ENCODE measurements at places on chromosomes 4 and X.

DNA sequence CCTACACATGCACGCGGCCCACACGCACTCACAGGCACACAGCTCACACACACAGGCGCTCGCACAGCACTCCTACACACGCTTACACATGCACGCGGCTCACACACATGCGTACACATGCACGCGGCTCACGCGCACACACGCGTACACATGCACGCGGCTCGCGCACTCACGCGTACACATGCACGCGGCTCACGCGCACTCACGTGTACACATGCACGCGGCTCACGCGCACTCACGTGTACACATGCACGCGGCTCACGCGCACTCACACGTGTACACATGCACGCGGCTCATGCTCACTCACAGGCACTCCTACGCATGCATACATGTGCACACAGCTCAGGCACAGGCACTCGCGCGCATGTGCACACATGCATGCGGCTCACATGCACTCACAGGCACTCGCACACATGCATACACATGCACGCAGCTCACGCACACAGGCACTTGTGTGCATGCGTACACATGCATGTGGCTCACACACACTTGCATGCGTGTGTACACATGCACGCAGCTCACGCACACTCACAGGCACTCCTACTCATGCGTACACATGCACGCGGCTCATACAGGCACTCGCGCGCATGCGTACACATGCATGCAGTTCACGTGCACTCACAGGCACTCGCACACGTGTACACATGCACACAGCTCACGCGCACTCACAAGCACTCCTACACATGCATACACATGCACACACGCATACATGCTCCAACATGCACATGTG lies 44.9 kb downstream of the GAK start:
- no peak for DNase-seq

DNA sequence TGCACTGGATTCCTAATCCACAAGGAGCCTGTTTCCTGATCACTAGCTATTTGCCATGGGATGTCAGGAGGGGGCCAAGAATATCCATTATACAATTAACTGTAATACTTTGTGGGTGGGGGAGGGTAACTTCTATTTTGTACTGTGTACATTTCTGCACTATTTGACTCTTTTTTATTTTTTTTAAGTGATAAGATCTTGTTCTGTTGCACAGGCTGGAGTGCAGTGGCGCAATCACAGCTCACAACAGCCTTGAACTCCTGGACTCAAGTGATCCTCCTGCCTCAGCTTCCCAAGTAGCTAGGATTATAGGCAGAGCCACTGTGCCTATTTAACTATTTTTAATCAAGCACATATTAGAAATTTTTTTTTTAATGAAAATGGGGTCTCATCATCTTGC lies 134.1 kb downstream of the ELOVL6 start:
- no peak for DNase-seq

GRCh38 chrX:41022566-41022965 lies 62.7 kb upstream of the USP9X start:
- DNase-seq: no peak

GRCh38 chr4:182918791-182919302 lies 1.7 kb upstream of the DCTD start:
- no peak for DNase-seq

DNA sequence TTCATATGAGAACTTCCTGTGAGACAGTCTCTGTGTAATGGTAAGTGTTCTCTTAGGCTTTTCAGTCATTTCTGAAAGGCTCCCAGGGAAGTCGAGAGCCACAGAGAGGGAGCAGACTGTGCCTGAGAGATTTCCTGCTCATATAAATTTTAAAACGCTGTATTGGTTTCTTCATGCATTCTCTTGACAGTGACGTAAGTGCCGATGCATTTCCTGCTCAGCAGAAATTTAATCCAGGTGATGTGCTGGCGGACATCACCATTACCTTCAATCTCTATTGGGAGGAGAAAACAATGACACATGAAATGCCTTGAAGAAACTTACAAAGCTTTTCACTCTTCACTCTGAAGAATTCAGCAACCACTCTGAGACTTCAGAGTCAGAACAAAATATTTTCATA lies 383.6 kb downstream of the BMPR1B start:
- DNase-seq: no peak

- DNase-seq: peak; percentile 23
Measured at GRCh38 chrX:17923546-17923945, 62.4 kb upstream of the RAI2 start.

- no peak for DNase-seq
Measured at GRCh38 chr4:79325864-79326328, at the start of gene NAA11. TSS of gene NAA11 (minus strand) at chr4:79326061. CDS start at chr4:79325877, 184 bp downstream.

DNA sequence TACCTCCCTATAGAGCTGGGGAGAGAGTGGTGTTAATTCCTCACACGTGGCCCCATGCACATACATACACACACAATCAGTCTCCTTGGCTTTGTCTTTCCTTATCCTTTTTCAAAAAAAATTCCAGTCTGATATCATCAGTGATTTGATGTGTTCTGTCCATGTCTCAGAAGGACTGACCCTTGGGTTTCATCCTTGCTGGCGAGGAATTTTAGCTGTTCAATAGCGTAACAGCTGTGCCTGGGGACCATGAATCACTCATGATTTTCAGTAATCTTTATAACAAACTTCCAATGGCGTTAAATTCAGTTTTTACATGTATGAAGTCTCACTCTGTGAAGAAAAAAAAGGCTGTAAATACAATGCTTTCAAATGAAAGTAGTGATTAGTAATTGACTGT lies 204.6 kb downstream of the RBMX2 start:
- no peak for DNase-seq

DNA sequence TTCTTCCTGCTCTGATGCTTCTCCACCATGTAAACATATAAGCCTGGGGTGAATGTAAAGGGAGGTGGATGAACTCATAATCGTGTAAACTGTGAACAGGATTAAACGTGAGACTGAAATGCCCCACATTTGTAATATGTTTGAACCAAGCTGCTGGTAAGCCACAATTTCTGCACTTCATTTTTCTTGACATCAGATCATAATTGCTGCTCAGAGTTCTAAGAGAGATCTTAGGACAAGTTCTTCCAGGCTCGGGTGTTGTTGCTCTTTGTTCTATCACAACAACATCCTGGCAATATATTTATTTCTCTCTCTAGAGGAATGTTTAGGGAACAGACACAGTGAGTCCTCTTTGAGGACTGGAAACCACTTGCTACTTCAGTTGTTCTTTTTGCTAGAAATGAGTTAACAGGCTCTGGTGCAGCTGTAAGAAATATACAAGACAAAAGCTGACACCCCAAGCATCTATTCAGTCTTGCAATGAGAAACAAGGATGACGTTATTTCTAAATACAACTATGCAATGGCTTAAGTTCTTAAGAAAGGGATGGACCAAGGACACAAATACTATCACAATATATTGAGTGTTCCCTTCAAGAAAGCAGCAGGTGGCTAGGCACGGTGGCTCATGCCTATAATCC lies 59.6 kb downstream of the LNX1 start:
- DNase-seq: no peak

- no peak for DNase-seq
Measured at GRCh38 chr4:17096692-17097091, 198.2 kb upstream of the LDB2 start.

- no peak for DNase-seq
Measured at GRCh38 chr4:25870081-25870480, 7.3 kb upstream of the SEL1L3 start.

- DNase-seq: no peak
Measured at GRCh38 chrX:50483283-50483682, 12.7 kb upstream of the DGKK start.

GRCh38 chrX:120269373-120270035 lies 18.9 kb downstream of the ZBTB33 start:
- DNase-seq: no peak

- no peak for DNase-seq
Measured at GRCh38 chrX:7362111-7362510, 214.2 kb upstream of the PUDP start.

- DNase-seq: no peak
Measured at GRCh38 chrX:71198066-71198465, 25.0 kb upstream of the GJB1 start.

DNA sequence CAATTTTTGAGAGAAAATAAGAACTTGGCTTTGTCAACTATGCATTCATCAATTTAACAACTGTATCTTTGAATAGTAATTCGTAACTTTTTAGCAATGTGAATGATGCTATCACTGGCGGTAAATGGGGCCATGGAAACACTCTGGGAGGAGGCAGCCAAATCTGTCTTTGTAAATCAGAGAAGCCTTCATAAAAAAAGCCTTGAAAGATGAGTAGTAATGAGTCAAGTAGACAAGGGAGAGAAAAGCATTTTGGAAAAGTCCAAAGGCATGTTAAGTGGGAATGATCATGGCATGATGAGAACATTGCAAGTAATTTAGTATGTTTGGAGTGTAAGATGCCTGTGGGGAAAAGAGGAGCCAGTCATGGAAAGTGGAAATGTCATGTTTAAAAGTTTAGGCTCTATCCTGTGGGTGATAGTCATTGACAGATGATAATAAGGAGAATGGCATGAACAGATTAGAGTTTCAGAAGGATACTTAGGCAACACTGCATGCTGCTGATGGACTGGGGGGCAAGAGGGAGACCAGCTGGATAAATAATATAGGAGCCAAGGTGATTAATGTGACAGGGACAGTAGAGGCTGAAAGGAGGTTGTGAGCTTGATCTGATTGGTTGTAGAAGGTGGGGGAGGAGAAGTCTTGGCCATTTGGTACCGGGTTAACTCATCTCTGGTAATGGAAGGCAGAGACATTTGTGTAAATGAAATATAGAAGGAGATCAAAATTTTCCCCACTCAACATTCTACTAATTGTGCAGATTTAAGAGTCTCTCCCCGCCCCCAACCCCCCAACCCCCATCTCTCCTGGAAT lies 16.3 kb downstream of the SPRY1 start:
- no peak for DNase-seq

- no peak for DNase-seq
Measured at GRCh38 chrX:149275836-149276235, 229.3 kb downstream of the IDS start.

GRCh38 chrX:129653971-129654651 lies 645 bp downstream of the APLN start:
- DNase-seq: peak; percentile 74

GRCh38 chr4:37922328-37922727 lies 31.4 kb downstream of the TBC1D1 start:
- DNase-seq: no peak

DNA sequence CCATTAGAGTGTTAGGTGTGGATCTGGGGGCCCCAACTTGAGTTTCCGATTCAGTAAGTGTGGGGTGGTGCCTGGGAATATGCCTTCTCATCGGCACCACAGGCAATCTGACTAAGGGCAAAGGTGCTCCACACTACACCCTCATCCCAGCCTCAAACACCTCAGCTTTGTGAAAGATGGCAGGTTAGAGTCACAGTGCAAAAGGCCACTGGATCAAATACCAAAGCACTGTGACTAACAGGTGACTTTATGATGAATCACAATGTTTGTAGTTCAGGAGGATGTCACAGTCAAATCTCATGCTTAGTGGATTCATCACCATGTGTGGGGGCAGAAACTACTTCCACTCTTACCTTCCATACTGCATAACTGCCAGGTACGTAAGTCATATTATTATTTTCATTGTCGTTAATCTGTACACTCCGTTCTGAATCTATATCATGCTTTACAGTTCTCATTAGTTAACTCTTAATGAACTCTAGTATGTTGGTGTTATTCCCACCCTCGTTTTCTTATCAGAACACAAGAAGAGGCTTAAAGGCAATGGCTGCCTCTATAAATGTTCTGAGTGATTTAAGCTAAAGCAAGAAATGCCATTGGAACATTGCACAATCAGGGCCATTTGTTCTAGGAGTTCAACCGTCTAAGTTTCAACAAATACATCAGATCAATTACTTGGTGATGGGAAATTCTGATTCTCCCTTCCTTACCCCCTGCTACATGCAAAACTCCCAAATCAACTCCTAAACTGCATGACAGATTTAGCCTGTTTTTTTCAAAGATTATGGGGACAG lies 50.2 kb downstream of the PRKG2 start:
- no peak for DNase-seq

DNA sequence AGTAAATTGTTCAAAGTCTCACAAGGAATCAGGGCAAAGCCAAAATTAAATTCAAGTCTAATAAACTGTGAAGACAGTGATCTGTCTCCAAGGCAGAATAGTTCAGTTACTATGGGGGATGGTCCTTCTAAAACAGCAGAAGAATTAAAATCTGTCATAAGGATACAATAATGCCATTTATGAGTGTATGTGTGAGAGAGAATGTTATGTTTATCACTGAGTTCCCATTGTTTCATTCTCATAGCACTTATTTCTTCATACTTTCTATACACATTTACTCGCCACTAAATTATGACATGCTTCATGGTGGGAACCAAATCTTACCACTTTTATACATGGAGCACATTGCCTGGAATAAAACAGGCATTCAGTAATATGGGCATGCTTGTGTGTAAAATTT lies 102.5 kb downstream of the AMMECR1 start:
- no peak for DNase-seq

DNA sequence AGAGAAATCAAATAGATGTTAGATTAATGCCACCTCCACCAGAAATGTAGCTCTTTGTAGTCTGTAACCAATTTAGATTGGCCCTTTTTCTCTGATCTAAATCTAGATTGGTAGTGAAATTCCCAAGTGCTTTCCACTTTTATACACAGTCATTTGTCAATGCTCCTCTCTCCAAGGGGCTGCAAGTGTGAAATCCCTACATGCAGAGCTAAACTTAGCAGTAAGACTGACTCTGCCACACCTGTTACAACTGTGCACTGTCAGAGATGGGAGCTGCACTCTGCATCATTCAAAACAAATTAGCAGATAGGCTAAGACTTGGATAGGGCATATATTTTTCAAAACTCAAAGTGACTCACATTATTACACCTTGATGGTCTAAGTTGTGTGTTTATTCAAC lies 9.1 kb downstream of the SERTM2 start:
- no peak for DNase-seq

GRCh38 chrX:63428348-63428747 lies 77.2 kb upstream of the SPIN4 start:
- no peak for DNase-seq

DNA sequence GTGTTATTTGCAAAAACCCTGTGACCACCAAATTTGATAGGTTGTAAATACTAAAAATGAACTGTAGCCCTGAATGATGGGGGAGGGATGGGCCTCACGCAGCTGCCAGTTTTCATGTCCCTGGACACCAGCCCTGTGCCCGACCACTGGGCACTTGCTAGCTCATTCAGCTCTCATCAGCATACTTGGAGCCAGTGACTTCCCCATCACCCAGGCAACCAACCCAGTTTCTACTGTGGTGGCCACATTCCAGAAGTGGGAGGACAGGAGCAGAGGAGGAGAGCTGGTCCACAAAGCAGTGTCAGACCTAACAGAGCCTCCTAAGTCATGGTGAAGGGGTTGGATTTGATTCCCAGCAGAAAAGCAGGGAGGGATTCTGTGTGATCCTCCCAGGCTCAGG lies 128.2 kb downstream of the CPEB2 start:
- DNase-seq: no peak
